Skin of body (tissue), 3 donors: ENCODE measurements at places on chromosomes 2 and 18. TPM values are rescaled to one million over a fixed set of nuclear protein-coding genes. Genes with fewer than 3 reads are reported as not detected.

The RAX gene
- total RNA-seq = 0.39 TPM

The CCBE1 gene
- total RNA-seq = 9.3 TPM

The TFCP2L1 gene
- total RNA-seq = 4.9 TPM

The IGFBP5 gene
- 246 TPM for total RNA-seq

The UGT1A8 gene
- not detected for total RNA-seq

The SOX11 gene
- 6.6 TPM for total RNA-seq

The SCTR gene
- not detected for total RNA-seq

The CCDC102B gene
- total RNA-seq = 54.6 TPM

The CXCR4 gene
- 51.5 TPM for total RNA-seq

The ASXL3 gene
- 6.1 TPM for total RNA-seq

The MYO1B gene
- 150 TPM for total RNA-seq

The FASTKD1 gene
- total RNA-seq = 29.5 TPM

The STAT4 gene
- 4.3 TPM for total RNA-seq

The CEP192 gene
- 34.4 TPM for total RNA-seq

The KLHL29 gene
- total RNA-seq = 6.9 TPM

The VWA3B gene
- not detected for total RNA-seq

The TMEM163 gene
- total RNA-seq = 0.59 TPM

The HOXD13 gene
- not detected for total RNA-seq

The MFSD6 gene
- total RNA-seq = 26.2 TPM

The LYPD6 gene
- total RNA-seq = 5.1 TPM

The C2orf49 gene
- total RNA-seq = 14.4 TPM

The VWC2L gene
- total RNA-seq = not detected

The ITPRIPL1 gene
- total RNA-seq = 6.1 TPM

The KCNG2 gene
- total RNA-seq = 0.49 TPM

The SP100 gene
- 39.4 TPM for total RNA-seq

The RAB6D gene
- total RNA-seq = not detected

The CD8A gene
- not detected for total RNA-seq

The ANKRD62 gene
- not detected for total RNA-seq

The SERPINB11 gene
- total RNA-seq = not detected

The DSG1 gene
- total RNA-seq = 260 TPM

The SLC8A1 gene
- 35.5 TPM for total RNA-seq

The STPG4 gene
- total RNA-seq = not detected

The GREB1 gene
- 2.7 TPM for total RNA-seq

The HRH4 gene
- total RNA-seq = 0.30 TPM

The KRCC1 gene
- total RNA-seq = 15.5 TPM

The DSEL gene
- 21.0 TPM for total RNA-seq

The NAT8 gene
- total RNA-seq = not detected

The SNRNP27 gene
- total RNA-seq = 40.5 TPM

The OTOS gene
- not detected for total RNA-seq

The SLC4A3 gene
- 2.5 TPM for total RNA-seq

The CKAP2L gene
- 6.0 TPM for total RNA-seq

The FMNL2 gene
- 43.7 TPM for total RNA-seq

The BMP10 gene
- total RNA-seq = not detected

The MEIS1 gene
- total RNA-seq = 28.4 TPM

The FSIP2 gene
- 2.6 TPM for total RNA-seq

The PLGLB1 gene
- 5.4 TPM for total RNA-seq

The GAL3ST2 gene
- 0.30 TPM for total RNA-seq
